Activated T-helper 1 cell treated with anti-CD3 and anti-CD28 coated beads, Interleukin-2, amount 50 U/mL, for 16 hours (primary cell): ENCODE measurements at places on chromosomes 5 and 9.

DNA sequence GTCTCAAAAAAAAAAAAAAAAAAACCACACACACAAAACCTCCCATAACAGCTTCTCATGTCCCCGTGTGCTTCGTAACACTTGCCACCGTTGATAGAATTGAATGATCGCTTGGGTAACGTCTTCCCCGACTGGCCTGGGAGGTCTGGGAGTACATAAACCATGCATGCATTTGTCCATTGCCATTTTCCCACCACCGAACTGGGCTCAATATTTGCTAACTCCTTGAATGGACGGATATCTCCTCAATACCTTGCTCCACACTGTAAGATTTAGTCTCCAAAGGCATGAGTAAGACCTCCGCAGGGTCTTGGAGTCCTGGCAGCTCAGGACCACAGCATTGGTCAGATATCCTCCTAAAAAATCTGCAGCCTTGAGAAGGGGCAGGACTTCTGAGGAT lies 3.2 kb upstream of the P4HA2 start:
- no peak for DNase-seq

- no peak for DNase-seq
Measured at GRCh38 chr5:150484964-150485692, 22.8 kb upstream of the NDST1 start.

DNA sequence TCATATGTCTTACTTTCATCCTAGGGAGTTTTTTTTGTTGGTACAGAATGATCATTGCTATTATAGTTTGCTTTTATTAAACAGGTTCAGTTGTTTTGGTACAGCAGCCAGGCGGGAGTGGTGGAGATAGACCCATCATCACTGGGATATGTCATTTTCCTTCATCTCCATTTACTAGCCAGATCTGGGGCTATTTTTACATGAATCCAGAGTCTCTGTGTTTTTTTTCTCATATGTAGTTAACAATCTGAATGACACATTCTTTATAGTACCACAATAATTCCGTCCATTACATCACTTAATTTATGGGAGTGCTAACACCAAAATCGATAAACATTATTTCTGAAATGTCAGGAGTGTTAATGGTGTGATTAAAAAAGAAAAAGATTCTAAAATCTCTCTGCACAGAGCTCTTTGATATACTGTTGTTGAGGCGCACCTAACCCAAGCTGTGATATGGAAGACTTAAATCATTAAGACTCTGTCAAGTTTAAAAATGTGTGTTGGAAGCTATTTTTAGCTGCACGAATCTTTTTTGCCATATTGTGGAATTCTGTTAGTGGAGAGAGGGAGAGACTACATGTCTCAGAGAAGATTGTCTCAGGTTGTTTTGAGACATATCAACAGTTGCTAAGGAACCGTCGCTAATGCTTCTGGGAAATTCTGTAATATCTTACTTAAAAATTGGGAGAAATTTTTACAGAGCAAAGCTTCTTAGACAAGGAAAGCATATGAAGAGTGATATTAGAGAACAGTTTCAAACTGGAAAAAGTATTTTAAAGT lies 59.6 kb downstream of the RPS23 start:
- no peak for DNase-seq

DNA sequence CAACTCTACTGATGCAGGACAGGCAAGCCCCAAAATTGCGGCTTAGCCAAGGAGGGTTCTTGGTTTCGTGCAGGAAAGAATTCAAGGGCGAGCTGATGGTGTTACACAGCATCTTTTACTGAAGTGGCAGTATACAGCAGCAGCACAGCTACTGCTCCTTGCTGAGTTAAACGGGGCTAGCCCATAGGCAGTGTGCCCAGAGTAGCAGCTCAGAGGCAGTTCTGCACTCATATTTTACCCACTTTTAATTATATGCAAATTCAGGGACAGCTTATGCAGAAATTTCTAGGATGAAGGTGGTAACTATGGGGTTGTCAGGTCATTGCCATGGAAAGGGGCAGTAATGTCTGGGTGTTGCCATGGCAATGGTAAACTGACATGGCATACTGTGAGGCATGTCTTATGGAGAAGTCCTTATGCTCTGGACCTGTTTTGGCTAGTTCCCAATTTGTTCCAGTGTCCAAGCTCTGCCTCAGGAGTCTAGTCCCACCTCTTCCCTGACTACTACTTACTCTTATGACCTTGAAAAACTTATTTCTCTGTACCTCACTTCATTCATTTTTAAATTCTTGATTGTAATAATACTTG lies 2.0 kb upstream of the SPINK9 start:
- DNase-seq = no peak

DNA sequence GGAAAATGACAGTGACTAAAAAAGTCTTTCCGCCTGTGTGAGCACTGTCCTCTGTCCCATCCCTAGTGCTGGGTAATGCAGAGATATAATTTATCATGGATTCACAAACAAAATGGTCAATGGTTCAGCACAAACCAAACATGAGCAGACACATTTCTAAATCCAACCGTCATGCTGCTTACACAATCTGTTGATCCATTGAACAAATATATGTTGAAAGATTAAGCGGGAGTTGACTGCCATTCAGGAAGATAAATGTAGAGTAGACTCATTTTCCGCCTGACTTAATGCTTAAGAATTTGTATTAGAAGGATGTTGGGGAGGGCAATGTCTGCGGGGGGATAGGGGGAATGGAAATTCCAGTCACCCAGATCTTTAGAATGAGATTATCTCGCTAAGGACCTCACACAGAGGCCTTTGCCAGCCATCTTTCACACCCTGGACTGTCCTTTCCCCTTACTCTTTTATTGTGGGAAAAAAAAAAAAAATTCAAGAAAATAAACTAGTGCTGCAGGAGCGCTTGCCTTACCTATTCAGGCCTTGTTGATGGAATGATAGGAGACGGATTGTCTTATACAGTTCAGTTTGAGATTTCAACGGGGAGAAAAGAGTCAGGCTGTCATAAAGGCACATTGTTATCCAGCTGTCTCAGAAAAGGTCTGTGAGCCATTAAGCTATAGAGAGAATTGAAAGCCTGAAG lies 153.7 kb downstream of the TLE1 start:
- no peak for DNase-seq
